Esophagus squamous epithelium (tissue), 5 donors: ENCODE measurements at places on chromosomes 3 and 15.
A peak's percentile ranks its signal among the peaks of the same experiment; 100 is the strongest.

GRCh38 chr3:150183678-150184425 lies 213.2 kb upstream of the PFN2 start:
- DNase-seq: no peak

GRCh38 chr3:52090131-52090932 lies 34.0 kb upstream of the DUSP7 start:
- no peak for DNase-seq

DNA sequence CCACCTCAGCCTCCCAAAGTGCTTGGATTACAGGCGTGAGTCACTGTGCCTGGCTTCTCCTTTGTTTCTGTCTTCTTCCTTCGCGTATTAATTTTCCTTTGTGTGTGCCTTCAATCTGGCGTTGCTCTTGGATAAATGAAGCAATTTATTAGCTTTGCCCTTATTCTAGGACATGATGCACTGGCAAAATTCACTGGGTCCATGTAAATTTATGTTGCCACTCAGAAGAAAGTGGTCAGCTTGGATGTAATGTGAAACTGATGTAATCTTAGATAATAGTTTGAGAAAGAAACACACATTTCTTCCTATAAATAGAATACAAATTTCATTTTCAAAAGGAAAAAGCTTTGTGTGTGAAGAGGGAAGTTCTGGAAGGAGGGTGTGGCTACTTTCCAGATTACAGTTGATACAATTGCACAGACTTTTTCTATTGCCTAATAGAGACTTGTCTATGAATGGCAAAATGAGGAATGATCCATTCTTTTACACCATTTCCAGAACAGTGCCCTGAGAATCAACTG lies 23.3 kb upstream of the ATP1B3 start:
- DNase-seq: no peak

GRCh38 chr3:10570196-10570946 lies 65.0 kb upstream of the ATP2B2 start:
- no peak for DNase-seq

- DNase-seq: no peak
Measured at GRCh38 chr3:127834771-127835170, 12.5 kb upstream of the MGLL start.

- no peak for DNase-seq
Measured at GRCh38 chr3:169667166-169668071, 3.9 kb upstream of the MECOM start.

DNA sequence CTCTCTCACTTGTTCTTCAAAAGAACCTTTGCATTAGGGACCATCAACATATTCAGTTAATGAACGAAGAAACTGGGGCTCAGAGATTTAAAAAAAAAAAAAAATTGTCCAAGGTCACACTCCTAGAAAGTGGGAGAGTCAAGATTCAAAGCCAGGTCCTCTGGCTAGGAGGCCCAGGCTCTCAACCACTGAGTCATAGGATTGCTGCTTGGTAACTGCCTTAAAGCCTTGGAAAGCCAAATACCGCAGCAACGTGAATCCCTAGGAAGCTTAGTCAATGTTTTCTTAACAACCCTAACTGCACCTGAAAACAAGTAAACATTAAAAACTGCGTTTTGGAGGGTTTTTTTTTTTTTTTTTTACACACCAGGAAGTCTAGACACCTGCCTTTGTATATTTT lies 156.8 kb downstream of the WNT5A start:
- DNase-seq: no peak

GRCh38 chr3:187623285-187623814 lies 46.8 kb downstream of the SST start:
- DNase-seq: no peak

DNA sequence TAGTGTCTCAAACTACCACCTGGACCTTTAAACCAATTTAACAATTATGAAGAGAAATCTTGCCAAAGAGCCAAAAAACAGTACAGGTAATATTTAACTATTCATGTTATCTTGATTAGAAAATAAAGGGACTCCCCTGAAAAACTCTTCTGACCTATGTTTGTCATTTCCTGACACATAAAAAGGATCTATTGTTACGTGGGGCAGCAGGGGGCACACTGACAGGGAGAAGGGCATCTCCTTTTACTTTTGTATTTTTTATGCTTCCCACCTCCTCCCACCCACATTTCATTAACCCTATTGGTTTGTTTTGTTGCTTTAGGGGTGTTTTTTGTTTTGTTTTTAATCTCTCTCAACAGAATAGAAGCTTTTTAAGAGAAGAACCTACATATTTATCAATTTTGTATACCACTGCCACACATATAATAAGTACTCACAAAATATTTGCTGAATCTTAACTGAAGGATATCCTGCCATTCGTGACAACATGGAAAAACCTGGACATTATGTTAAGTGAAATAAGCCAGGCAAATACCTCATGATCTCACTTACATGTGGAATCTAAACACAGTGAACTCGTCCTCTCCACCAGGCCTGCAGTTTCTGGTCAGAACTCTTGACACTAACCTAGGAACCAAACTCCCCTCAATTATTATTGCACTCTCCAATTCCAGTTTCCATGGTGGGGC lies 17.7 kb downstream of the STAG1 start:
- no peak for DNase-seq

GRCh38 chr3:125194061-125194848 lies 18.3 kb downstream of the SLC12A8 start:
- DNase-seq: no peak

- DNase-seq: no peak
Measured at GRCh38 chr15:25378501-25378901, 60.3 kb downstream of the UBE3A start.

DNA sequence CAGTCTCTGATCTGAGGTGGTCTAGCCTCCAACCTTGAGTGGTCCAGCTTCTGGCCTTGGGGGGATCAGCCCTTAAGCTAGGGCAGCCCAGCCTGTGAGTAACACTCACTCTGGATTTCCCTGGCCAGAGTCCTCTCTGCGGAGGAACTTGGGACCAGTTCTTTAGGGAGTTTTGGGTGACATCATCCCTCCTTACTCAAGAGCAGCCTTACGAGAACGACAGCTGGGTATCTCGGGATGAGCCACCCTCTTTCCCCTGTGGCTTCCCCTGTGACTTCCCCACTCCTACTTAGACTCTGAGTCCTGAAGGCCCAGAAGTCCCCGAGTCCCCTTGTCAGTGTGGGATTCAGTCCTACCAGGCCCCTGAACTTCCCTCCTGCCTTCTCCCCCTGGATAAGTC lies 10.2 kb upstream of the PLXND1 start:
- no peak for DNase-seq

GRCh38 chr3:50242851-50243542 lies 7.0 kb downstream of the GNAI2 start:
- peak; percentile 47 for DNase-seq

GRCh38 chr15:100520132-100520921 lies 8.4 kb downstream of the CERS3 start:
- DNase-seq: no peak

DNA sequence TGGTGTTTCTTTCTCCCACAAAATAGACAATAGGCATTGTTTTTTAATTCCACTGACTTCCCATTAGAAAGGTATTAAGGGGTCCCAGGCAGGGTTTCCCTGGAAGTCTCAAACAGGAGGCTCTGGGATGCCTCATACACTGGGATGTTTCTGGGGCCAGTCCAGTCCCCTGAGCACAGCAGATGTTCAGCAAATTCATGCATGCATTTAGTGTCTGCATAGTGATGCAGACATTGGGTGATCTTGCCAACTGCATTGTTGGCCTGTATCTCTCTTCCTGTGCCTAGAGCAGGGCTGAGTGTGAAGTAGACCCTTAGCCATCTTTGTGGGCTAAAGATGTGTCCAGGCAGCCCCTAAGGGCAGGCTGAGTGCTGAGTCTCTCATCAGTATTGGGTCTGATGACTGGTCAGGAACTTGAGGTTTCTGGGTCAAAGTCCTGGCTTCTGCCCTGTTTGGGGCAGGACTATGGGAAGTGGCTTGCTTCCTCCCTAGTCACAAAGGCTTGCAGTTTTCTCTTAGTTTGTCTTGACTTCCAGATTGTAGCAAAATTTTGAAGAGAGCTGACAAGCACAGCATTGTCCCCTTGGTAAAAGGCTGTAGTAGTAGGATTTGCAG lies 56.5 kb downstream of the BSN start:
- DNase-seq: no peak

GRCh38 chr15:70259028-70259424 lies 161.3 kb upstream of the TLE3 start:
- DNase-seq: no peak

GRCh38 chr3:196135693-196136639 lies 54.1 kb upstream of the TFRC start:
- no peak for DNase-seq

GRCh38 chr3:171257251-171258203 lies 202.7 kb downstream of the TNIK start:
- no peak for DNase-seq

- no peak for DNase-seq
Measured at GRCh38 chr3:157259825-157260224, 99.9 kb upstream of the CCNL1 start.

- no peak for DNase-seq
Measured at GRCh38 chr3:123419181-123419849, 29.6 kb downstream of the ADCY5 start.

- DNase-seq: no peak
Measured at GRCh38 chr15:99976811-99977271, 243.6 kb upstream of the LYSMD4 start.

GRCh38 chr3:13513051-13513912 lies 33.2 kb downstream of the HDAC11 start:
- no peak for DNase-seq
